Nephron progenitor cell (in vitro differentiated cells): ENCODE measurements at places on chromosomes 1 and 21.
A peak's percentile ranks its signal among the peaks of the same experiment; 100 is the strongest.

DNA sequence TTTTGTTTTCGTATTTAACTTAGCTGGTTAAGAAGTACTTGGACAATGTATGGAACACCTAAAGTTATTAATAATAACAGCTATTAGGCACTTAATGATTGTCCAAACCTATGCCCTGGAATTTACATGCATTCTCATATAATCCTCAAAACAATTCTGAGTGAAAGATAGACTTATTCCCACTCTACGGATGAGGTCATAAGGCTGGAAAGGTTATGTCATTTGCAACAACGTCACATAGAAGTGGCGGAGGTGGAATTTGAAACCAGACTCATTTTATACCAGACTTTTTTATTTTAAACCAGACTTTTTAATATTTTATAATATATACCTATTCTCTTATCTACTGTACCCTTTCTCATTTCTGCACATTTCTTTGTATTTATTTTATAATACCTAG, 8.4 kb downstream of the LRRC8D start:
- DNase-seq, result no peak

- no peak for DNase-seq
Measured at GRCh38 chr21:35036465-35037383, 12.4 kb downstream of the RUNX1 start.

GRCh38 chr1:47179988-47180563, 9.8 kb downstream of the PDZK1IP1 start:
- no peak for DNase-seq

DNA sequence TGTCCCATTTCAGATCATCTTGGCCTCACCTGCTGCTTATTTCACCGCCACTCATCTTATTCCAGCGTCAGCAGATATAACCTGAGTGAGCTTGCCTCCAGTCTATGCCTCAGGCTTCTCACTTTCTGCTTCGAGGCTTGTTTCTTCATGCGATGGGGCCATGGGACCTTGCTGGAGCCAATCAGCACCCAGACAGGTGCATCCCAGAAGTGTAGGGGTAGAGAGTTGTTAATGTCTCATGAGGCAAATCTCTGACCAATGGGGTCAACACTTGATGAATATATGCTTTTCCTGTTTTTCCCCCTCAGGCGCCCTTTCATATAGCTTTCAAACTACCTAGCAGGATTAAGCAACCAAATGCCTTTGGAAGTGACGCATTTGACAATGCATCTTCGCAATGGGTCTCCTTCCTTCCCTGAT, 935 bp upstream of the YIPF1 start:
- no peak for DNase-seq

DNA sequence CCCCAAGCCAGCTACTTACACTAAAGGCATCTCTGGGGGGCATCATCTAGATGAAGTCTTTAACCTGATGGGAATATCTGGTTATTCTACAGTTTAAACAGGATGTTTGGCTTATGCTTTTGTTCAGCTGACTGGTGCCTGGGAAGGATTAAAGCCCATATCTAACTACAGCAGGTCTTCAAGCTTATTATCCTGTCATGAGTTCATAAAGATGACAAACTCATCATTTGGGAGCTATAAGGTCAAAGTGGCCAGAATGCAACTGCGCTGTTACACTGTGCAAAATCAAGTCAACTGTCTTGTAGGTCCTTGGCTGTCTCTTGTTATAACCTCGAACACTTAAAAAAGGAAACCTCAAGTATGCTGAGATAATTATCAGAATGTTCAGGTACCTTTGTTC, 18.6 kb upstream of the MOB3C start:
- DNase-seq, result no peak

GRCh38 chr1:47722909-47723580, 274.1 kb downstream of the TRABD2B start:
- no peak for DNase-seq

DNA sequence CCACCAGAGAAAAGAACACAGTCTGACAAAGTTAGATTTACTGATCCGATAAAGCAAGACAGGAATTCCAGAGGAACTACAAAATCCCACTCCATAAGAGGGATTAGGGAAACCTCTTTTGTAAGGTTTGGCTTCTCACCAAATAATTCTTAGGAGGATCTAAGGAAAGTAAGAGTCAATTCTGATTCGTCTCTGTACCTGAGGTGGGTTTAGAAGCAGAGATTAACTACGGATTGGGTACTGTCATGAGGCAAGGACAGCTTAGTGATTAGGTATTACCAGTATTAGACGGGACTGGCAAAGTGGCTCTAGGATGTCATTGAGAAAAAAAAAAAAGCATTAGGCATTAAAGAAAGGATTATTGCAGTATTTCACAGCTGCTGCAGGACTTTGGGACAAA, 371.7 kb upstream of the BRINP3 start:
- DNase-seq, result no peak

DNA sequence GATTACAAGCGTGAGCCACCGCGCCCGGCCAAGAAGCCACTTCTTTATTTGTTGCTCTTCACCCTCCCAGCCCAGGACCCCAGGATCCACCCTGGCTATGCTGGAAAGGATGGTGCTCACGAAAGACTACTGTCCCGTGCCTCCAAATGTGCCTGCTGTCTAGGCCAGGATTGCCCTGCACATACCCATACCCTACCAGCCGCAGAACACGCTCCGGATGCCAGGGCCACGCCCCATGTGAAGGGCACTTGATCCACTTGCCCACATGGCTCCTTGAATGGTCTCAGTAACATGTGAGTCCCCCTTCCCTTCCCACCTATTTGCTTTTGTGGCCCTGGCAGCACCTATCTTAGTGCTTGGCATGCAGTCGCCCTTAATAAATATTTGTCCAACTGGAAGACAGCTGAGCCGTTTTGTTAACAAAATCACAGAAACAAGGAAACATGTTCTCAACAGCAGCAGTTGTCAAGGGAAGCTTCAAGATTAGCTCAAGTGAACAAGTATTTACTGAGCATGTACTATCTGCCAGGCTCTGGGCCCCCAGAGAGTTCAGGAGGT, 13.8 kb upstream of the UBXN10 start:
- no peak for DNase-seq

GRCh38 chr1:76203127-76203526, 128.6 kb downstream of the ST6GALNAC3 start:
- peak; percentile 12 for DNase-seq

DNA sequence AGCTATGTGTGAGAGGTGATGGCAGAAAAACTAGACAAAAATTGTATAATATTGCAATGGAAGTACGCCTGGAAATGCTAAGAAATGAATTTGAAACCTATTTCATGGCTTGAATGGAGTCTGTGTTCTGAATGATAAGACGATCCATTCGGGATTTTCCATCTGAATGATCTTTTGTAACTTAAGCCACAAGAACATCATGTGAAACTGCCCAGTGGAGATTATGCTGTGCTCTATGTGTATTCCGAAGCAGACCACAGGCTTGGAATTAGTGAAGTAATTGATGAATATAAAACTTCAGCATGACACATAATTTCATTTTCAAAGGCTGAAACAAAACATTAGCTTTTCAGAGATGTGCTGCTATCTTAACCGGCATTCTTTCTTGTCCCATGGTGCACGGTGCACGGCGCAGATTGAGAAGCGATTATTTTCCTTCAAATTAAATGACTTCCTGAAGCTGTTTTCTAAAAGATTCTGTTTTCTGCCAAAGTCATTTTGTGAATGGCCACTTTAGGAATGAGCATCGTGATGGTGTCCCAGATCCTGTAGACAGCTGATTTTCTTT, 652.9 kb downstream of the PLA2G4A start:
- DNase-seq, result no peak
